ENCODE measurements at places on chromosomes 7 and 10. TPM values are rescaled to one million over a fixed set of nuclear protein-coding genes. Genes with fewer than 3 reads are reported as not detected.

EPO gene
- not detected for total RNA-seq

DNAJC2 gene
- 12.0 TPM for total RNA-seq

EVX1 gene
- not detected for total RNA-seq

GOLGA7B gene
- total RNA-seq = not detected

CPA2 gene
- not detected for total RNA-seq

CDC14C gene
- total RNA-seq = not detected

NRAP gene
- not detected for total RNA-seq

DOCK4 gene
- total RNA-seq = 150 TPM

OPALIN gene
- not detected for total RNA-seq

CD36 gene
- total RNA-seq = 3.5 TPM

PIP gene
- not detected for total RNA-seq

PVRIG gene
- total RNA-seq = not detected

GFRA1 gene
- 0.99 TPM for total RNA-seq

ZNF746 gene
- total RNA-seq = 17.3 TPM

STN1 gene
- 25.4 TPM for total RNA-seq

C10orf143 gene
- not detected for total RNA-seq

OR9A2 gene
- total RNA-seq = not detected

WIPF3 gene
- not detected for total RNA-seq

NXPH1 gene
- total RNA-seq = not detected
